ENCODE measurements at places on chromosomes 5 and 9.

DNA sequence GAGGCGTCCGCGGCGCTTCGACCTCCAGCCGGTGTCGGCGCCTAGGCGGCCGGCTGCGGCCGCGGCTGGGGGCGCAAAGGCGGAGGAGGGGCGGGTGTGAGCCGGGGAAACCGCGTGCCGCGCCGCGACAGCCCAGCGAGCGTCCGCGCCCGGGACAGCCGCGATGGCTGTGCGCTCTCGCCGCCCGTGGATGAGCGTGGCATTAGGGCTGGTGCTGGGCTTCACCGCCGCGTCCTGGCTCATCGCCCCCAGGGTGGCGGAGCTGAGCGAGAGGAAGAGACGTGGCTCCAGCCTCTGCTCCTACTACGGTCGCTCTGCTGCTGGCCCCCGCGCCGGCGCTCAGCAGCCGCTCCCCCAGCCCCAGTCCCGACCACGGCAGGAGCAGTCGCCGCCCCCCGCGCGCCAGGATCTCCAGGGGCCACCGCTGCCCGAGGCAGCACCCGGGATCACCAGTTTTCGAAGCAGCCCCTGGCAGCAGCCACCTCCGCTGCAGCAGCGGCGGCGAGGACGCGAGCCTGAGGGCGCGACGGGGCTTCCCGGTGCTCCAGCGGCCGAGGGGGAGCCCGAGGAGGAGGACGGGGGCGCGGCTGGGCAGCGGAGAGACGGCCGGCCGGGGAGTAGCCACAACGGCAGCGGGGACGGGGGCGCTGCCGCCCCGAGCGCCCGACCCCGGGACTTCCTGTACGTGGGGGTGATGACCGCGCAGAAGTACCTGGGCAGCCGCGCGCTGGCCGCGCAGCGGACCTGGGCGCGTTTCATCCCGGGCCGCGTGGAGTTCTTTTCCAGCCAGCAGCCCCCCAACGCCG lies 605 bp downstream of the CHSY3 start:
- no peak for DNase-seq

GRCh38 chr5:88659529-88660263 lies 223.3 kb downstream of the MEF2C start:
- DNase-seq, result no peak

- no peak for DNase-seq
Observed at GRCh38 chr9:131605770-131606590, 60.7 kb downstream of the PRRT1B start.

DNA sequence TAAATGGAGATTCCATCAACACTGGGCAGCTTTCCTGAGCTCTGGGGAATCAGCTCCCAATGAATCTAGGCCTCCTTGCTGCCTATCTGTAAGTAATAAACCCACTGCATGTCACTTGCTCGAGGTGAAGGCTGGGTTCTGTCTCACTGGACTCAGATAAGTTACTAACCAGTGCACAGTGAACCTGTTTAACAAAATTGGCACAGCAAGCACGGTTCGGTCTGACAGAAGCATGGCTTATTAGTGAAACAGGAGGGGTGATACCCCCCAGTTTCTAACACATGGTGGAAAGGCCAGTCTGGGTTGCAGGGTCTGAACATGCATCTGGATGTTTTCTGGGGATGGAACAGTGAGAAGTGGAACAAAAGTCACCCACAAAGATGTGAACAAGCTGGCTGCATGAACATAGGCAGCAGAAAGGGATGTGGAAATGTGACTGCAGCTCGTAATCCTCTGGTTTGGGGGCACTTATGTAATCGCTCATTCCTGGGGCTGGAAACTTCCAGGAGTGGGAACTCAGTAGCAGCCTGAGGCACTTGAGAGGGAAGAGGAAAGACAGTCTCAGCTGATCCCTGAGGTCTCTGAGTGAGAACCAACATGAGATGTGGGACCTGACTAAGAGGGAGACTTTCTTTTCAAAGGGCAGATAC lies 37.7 kb downstream of the UGT3A2 start:
- no peak for DNase-seq

- no peak for DNase-seq
Observed at GRCh38 chr9:120545701-120546550, 34.0 kb downstream of the CDK5RAP2 start.

DNA sequence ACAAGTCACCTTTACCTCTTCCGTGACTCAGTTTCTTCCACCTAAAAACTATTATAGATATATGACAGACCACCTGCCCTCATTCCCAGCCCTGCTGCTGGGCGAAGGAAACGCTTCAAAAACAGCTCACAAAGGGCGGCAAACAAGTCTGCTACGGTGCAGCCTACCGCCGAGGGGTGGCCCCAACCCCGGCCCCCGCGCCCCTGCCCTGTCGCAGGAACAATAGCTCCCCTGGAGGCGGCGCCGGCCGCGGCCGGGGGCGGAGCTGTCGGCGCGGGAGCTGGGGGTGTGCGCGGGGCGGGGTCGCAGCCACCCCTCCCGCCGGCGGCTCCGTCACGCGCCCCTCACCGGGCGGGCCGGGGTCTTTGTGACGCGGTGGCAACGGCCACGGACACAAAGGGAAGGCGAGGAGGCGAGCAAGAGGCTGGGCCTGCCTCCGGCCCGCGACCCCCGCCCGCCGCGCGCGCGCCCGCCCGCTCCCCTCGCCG lies at the start of gene TMEFF1:
TSS of gene TMEFF1 (plus strand) at position 362 of the 488 bp plus-strand sequence. CDS start 396 bp downstream, outside the sequence.
- DNase-seq, result no peak

- no peak for DNase-seq
Observed at GRCh38 chr5:93574491-93575305, 6.3 kb downstream of the NR2F1-AS1 start.

GRCh38 chr5:121982893-121983285 lies 21.1 kb downstream of the SRFBP1 start:
- DNase-seq, result no peak

- no peak for DNase-seq
Observed at GRCh38 chr5:231661-232060, 13.5 kb downstream of the SDHA start.

DNA sequence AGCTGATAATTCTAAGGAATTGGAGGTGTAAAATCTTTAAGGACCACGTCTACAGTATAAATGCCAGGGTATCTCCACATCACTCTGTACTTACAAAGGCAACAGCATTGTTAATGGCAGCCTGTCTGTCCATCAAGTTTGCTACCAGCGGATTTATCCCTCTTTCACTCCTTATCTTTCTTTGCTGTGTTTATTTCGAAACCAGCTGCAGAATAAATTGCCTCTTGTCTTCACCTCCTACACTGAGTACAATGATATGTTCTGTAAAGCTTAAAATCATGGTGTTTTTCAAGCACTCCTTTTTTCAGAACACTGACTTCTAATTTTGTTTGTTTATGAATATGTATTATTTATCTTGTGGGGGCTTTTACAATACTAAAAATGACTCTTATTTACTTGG lies 1088.1 kb downstream of the NR2F1-AS1 start:
- no peak for DNase-seq

DNA sequence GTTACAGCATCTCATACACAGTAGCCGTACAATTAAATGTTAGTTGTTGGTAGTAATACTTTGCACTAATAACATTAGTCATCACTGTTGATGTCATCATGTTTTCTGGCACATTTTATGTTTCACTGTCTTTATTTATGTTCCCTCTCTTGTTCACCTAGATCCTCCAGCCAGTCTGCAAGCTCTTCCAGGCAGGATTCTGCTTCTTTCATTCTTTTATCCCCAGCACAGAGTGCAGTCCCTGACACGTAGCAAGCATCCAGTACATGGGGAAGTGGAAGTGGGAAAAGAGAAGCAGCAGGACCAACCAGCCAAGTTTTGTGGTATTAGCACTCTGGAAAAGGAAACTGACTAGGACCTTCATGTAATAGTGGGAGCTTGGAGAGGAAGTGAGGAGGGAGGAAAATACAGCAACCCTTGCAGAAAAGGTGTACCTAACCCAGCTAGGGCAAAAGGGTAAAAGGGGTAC lies 89.7 kb upstream of the SLC44A1 start:
- DNase-seq, result peak; percentile 35

DNA sequence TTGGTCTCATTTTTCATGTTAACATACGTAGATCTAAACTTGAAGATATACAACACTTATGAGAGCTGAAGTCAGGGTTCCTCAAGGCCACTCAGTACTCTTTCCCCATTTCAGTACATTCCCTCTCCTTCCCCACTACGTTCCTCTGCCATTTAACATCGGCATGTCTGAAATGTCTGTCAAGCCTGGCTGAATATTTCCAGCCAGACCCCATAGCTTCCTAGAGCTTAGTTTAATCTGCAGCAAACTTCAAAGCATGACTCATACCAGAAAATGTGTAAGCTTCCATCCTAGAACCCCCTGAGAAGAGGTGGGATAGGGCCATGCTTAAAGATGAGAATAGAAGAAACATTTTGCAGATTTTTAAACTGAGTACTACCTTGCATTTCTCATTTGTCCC lies 6.2 kb downstream of the GZMA start:
- no peak for DNase-seq

DNA sequence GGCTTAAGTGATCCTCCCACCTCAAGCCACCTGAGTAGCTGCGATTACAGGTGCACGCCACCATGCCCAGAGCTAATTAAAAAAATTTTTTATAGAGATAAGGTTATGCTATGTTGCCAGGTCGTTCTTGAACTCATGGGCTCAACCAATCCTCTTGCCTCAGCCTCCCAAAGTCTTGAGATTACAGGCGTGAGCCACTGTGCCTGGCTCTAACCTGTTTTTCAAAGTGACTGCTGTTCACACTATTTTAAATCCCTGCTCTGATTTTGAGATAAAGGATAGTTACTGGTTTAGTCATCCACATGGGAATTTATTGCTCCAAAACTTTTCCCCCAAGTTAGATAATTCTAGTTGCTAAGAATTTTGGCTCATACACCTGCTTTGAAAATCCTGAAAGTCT lies 48.2 kb upstream of the MTMR12 start:
- DNase-seq, result no peak

- no peak for DNase-seq
Observed at GRCh38 chr5:50702615-50703366, 36.4 kb downstream of the PARP8 start.

DNA sequence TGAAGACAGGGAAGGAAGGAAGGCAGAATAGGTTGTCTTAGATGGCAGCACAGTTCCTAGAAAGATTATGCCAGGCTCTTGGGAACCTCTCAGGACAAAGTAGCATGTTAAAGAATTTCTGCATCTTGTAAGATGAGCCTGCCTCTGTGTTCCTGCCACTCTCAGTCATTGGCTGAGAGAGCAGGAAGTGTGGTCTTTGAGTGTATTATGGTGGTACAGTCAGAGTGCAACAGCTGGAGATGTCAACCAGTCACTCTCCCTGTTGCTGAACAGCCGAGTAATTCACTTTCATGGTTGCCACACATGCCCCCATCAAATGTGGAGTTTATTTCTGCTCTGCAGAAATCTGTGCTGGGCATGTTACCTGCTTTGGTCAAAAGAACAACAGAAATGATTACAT lies 659.6 kb upstream of the RIOK2 start:
- DNase-seq, result no peak

DNA sequence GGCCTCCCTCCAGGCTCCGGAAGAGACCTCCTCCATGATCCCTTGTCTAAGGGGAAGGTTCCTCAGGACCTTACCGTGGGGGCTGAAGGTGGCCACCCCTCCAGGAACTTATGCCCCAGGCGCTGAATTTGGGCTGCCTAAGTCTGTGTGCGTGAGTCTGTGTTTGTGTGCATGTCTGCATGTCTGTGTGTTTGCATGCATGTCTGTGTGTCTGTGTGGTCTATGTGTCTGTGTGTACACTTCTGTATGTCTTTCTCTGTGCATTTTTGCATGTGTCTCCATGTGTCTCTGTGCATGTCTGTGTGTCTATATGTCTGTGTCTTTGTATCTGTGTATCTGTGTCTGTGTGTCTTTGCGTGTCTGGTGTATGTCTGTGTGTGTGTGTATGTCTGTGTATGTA lies 20.5 kb downstream of the ABO start:
- DNase-seq, result no peak

DNA sequence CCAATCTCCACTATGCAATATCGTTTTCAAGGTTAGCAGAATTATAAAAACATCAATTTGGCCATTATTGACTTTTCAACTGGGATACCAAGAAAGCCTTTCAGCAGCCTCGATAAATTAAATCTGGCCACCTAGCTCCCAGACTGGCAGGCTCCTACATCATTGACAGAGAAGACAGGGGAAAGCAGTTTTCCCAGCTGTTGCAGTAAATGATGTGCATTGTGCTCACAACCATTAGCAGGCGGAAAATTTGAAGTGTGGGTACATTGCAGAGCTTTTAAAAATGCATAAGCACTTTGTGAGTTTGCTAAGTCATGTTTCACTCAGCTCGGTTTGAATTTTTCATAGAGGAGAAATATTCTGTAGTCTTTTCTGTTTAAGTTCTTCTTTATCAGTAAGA lies 297.9 kb downstream of the KCTD16 start:
- DNase-seq, result no peak

DNA sequence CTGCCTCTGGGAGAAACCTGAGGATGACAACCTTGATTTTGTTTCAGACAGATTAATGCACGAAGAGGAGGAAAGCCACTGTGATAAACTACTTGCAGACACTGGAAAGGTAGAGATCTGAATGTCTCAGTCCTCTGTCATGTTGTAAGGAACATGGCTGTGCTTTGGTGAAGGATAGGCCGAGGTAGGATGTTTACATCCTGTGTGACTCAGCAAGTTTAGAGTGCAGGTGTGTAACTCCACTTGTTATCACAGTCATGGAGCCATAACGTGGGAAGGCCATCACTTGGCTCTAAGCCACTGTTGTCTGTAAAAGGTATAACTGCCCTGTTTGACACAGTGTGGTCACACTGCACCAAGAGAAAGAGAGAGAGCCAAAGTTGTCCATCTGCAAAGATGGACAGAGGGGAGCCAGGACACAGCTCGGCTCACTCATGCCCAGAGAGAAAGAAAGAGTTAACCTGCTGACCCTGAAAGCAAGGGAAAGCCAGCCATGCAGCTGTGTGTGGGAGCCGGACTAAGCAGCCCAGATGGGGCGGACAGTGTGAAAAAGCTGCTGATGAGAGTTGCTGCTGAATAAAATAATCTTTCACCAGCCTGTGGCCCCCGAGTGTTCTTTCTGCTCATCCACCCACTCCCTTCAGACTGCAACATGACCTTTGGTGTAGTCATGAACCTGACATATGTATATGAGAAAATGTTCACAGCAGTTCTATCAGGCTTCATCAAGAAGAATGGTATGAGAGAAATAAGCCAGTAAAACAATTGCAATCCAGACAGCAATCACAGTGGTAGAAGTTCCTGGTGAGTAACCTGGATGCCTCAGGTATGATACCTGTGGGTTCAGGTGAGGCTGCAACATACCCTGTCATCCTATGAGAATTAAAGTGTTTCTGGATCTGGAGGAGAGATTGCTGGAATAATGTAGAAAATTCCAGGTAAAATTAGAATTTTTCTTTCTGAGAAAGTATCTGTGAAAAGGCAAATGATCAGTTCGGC lies 115.9 kb downstream of the TARS1 start:
- peak; percentile 3 for DNase-seq

GRCh38 chr9:87063246-87063645 lies 115.9 kb upstream of the GAS1 start:
- no peak for DNase-seq

DNA sequence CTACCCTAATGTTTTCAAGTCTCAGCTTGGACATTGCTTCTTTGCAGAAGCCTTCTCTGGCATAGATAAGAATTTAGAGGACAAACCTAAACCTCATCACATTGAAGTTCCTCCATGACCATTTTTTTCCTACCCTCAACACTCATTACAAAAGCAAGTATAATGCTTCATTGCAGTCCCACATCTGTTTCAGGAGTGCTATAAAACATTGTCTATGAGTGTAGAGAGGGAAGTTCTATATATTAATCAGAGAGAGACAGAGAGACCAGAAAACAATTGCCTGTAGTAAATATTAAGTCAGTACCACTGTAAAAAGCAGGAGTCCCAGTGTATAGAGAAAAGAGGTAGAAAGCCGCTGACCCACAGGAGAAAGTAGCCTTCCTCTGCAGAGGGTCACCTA lies 149.7 kb downstream of the PRELID2 start:
- DNase-seq, result no peak

- DNase-seq, result no peak
Observed at GRCh38 chr9:97993000-97993399, 9.9 kb downstream of the ANP32B start.

- no peak for DNase-seq
Observed at GRCh38 chr9:103978396-103978795, 115.7 kb upstream of the SMC2 start.
